ENCODE measurements at places on chromosomes 7 and 10.
A peak's percentile ranks its signal among the peaks of the same experiment; 100 is the strongest.

DNA sequence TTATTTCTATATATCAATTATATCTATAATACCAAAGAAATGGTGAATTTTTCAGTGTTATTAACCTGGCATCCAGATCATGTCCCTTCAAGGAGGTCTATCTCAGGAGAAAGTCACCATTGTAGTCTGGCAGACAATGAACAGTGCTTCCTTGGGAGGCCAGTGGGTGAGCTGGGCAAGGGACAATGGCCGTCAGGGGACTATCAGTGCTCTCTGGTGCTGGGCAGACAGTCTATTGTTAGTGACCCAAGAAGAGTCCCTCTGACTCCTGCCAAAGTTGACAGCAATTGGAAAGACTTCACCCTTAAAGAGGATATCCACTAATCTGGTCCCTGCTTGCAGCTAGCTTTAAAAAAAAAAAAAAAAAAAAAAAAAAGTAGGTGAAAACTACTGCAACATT, 7.1 kb downstream of the JAZF1 start:
- DNase-seq: no peak

- no peak for DNase-seq
Observed at GRCh38 chr10:43029043-43029442, 47.8 kb upstream of the RET start.

GRCh38 chr10:114703377-114704107, 45.5 kb upstream of the ABLIM1 start:
- no peak for DNase-seq

DNA sequence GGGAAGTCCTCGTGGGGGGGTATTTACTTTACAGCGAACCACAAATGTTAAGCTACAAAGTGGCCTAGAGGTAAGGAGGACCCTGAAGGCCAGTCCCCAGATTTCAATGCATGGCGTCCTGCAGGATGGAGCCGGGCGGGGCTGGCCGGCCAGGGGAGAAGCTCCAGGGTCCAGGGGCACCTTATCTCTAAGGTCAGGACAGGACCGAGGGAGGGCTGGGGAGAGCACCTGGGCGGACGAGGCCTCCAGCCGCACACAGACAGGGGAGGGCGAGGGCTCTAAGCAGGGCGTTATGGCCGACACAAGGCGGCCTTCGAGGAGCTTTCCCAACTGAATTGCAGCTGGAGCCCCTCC, 96.4 kb upstream of the DIP2C start:
- DNase-seq: no peak

- DNase-seq: no peak
Observed at GRCh38 chr10:117441361-117441760, 66.1 kb upstream of the PDZD8 start.

DNA sequence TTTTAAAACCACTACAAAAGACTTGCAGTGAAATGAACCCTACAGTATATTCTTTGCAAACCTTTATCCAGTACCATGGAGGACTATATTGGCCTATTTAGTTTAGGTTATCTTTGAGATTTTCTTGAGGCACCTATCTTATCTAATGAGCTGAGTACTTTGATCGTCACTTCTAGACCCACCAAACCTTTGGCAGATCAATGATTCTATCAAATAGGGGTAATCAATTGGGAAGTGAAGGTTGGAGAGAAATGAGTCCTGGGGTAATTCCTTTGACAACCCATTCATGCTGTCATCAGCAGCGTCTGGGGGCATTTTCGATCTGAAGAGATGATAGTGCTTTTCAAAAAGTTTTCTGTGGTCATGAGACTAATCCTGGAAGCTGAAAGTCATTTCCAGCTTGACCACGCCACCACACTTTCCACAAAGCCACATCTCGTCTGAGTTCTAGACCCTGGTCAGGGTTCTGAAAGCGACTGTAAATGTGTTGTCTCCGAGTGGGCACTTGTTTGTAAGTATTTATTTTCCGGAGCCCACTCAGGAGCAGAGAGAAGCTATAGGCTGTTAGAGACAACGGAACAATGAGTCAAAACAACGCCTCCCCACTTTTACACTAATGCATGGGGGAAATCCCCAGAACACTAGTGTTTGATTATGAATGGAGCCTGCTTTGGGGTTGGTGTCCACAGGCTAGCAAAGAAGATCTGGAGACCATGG, 4.8 kb downstream of the EGR2 start:
- DNase-seq: no peak

DNA sequence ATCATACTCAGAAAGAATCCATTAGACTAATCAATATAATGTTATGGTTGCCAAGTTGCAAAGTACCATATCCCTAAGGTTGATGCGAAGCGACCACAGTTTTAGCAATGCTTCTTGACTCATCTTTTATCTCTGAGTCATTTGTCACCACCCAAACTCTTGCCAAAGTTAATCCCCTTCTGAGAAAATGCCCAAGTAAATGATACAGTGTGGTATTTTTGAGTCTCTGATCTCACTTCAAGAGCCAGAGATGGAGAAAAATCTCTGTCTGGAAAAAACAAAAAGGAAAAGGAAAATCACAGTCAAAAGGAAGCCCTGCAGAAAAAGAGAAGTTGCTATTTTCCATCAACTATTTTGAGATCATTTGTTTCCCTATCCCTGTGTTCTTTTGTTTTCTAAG, 26.7 kb upstream of the OTUD1 start:
- no peak for DNase-seq

- no peak for DNase-seq
Observed at GRCh38 chr7:154977250-154977649, 25.7 kb downstream of the PAXIP1 start.

DNA sequence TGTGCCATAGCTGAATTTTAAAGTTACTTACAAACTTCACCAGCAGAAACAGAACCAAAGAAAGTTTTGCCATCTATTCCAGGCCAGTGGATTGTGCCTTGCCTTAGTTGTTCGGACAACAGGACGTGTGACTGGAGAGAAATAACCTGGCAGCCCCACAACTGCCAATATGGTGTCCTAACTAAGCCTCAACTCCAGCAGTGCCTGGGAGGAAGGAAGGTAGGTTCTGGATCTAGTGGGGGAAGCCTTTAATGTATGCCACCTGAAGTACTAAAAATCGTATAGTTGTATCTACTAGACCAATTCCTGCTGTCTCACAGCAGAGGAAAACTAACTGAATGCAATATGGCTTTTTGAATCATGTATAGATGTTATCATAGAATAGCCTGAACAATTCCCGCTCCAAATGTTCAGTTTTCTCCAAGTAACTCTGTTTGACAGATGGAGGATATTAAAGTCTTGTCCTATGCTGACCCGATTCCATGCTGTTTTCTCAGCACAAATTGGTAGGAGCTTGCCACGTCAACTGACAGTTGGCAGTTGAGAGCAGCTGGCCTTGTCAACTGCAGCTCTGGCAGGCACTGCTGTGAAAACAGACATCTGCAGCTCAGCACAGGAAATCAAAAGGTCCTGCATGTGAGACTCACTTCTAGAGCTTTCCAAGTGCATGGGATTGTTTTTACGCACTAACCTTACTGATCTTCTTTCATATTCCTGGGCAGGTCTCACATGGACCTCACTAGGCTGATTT, 84.5 kb upstream of the WNT16 start:
- no peak for DNase-seq

- DNase-seq: no peak
Observed at GRCh38 chr7:152459724-152460251, 24.0 kb upstream of the KMT2C start.

- no peak for DNase-seq
Observed at GRCh38 chr10:48235501-48235900, 39.0 kb downstream of the FRMPD2 start.

- DNase-seq: no peak
Observed at GRCh38 chr7:102424129-102424551, 9.2 kb upstream of the ORAI2 start.

GRCh38 chr7:47526466-47526865, 55.4 kb downstream of the TNS3 start:
- DNase-seq: no peak

DNA sequence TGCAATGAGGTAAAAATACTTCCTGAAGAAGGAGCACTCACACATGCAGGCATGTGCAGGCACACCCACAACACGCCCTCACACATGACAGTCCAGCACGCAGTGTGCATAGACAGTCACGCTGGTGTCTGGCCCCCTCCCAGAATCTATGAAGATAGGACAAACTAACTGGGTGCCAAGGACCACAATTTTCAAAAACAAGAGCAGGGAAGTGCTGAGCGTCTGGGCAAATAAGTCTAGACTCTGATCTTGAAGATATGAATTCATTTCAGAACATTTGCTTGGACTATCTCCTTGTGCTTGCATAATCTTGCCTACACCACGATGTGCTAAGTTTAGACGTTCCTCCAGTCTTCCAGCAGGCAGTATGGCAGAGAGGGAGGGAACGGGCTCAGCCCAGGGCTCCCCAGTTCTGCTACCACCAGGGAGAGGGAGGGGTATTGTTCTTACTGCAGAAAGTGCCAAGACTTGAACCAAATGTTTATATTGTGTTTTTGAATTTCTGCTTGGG, 276.5 kb upstream of the KLF6 start:
- peak; percentile 96 for DNase-seq

DNA sequence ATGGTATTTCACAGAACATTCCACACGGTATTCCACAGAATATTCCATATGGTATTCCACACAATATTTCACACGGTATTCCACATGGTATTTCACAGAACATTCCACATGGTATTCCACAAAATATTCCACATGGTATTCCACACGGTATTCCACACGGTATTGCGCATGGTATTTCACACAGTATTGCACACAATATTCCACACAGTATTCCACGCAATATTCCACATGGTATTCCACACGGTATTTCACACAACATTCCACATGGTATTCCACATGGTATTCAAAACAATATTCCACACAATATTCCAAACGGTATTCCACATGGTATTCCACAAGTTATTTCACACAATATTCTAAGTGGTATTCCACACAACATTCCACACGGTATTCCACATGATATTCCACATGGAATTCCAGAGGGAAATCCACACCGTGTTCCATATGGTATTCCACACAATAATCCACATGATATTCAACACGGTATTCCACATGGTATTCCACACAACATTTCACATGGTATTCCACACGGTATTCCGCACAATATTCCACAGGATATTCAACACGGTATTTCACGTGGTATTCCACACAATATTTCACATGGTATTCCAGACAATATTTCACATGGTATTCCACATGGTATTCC, 136.7 kb upstream of the CHST15 start:
- DNase-seq: no peak

DNA sequence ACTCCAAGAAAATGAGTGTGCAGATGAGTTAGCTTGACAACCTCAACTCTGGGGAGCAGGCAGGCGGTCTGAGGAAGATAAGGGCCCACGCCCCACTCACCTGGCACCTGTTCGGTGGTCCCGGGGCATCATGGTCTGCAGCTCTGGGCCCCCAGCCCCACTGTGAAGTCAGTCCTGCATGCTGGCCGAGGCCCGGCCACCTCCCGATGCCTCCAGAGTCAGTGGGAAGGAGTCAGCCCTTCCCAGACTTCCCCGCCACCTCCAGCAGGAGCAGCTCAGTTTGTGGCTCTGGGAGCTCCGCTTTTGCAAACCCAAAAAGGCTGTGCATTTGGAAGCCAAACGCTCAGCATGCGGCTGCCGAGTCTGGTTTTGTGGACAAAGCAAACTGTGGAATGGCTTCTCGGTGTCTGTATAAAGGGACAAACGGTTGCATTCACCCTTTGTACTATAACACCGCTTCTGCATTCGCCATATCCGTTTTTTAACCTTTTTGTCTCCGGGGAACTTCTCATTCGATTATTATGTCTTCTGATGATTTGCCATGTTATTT, 167.3 kb downstream of the CCDC3 start:
- no peak for DNase-seq

DNA sequence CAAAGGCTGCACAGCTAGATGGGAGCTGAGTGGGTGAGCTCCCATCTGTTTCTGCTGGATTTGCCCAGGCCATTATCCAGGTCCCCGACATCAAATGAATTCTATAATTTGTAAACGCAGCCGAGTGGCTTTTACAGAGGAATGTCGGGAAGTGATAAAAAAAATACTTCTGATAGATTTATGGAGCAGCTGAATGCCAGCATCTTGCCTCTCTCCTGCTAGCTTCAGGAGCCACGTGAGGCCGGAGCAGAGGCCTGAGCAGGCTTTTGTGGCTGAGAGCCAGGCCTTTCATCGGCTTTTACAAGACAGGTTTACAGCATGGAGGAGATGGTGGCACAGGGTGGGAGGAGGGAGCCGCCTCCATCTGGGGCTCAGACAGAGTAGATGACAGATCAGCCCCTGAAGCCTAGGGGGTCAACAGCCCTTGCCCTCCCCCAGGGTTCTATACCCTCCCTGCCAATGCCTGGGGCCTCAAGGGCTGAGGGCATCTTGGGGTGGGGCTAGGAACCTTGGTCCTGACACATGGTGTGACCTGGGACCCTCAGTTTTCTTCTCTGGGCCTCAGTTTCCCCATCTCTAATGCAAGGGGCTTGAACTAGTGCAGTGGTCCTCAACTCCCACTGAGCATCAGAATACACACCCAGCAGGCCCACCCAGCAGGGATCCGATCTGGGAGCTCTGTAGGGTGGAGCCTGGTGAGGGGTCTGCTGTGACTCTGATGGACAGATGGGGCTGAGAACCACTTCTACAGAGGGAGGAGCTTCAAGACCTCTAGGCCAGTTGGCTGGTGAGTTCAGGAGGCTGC, 44.2 kb upstream of the PCBD1 start:
- no peak for DNase-seq

- peak; percentile 94 for DNase-seq
Observed at GRCh38 chr10:511101-511848, 178.2 kb downstream of the DIP2C start.

GRCh38 chr7:131640686-131641085, 84.3 kb upstream of the PODXL start:
- DNase-seq: no peak

GRCh38 chr10:10132009-10132408, 885.7 kb upstream of the CELF2 start:
- DNase-seq: no peak

- no peak for DNase-seq
Observed at GRCh38 chr7:156090988-156091387, 278.7 kb upstream of the SHH start.

GRCh38 chr10:514137-514671, 175.3 kb downstream of the DIP2C start:
- no peak for DNase-seq

DNA sequence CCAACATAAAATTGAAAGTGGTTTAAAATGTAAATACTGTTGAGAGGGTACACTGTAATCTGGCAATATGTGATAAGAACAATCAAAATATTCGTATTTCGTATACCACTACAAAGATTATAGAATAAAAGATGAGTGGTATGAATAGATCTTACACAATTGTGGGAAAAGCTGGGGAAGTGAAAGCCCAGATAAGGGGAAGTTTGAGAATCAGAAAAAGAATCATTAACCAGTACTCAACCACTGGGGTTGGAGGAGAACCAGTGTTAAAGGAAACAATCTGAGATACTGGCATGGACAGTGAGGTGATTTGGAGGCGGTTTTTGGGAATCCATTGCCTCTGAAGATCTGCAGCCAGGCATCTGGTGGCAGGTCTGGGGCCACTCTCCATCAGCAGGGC, 59.7 kb upstream of the CDK14 start:
- no peak for DNase-seq

GRCh38 chr10:66180021-66180420, 745.8 kb upstream of the LRRTM3 start:
- DNase-seq: no peak

GRCh38 chr7:113710310-113711096, 208.3 kb downstream of the PPP1R3A start:
- no peak for DNase-seq

- no peak for DNase-seq
Observed at GRCh38 chr7:87934699-87935383, 790 bp downstream of the ADAM22 start.

- DNase-seq: no peak
Observed at GRCh38 chr10:34198953-34199352, 616.1 kb downstream of the PARD3 start.

GRCh38 chr7:106795084-106795876, 69.8 kb upstream of the PIK3CG start:
- no peak for DNase-seq

Measured in coronary artery (tissue), 2 donors.